ENCODE measurements at places on chromosomes 6 and 20. TPM values are rescaled to one million over a fixed set of nuclear protein-coding genes. Genes with fewer than 3 reads are reported as not detected.

- H3K4me3 ChIP-seq, result no peak overlapping the region
- no peaks in the 10 kb centered on the region for H3K4me1 ChIP-seq
- no peak overlapping the region for H3K27ac ChIP-seq
- H3K27me3 ChIP-seq, result no peaks in the 10 kb centered on the region
- DNase-seq, result no peak
Measured at GRCh38 chr6:64489763-64490162, 854.2 kb downstream of the PHF3 start.

GRCh38 chr20:62345681-62346370, 21.3 kb downstream of the LAMA5 start:
- no peak for DNase-seq
- H3K36me3 ChIP-seq, result no peaks in the 10 kb centered on the region
- H3K27me3 ChIP-seq, result no peaks in the 10 kb centered on the region

DNA sequence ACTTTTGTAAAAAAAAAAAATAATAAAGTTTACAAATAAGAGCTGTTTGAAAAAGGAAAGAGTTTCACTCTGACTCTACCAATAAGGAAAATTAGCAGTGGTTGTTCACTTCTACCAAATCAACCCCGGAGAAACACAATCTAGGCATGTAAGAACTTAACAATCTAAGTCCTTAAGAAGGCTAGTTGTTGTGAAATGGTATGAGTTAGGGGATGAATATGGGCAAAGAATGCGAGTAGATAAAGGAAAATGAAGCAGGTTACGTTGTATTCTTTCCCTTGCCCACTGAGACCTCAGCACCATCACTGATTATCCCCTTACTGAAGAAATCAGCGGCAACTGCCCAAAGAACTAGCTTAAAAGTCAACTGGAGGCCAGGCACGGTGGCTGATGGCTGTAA, 15.4 kb downstream of the MOCS1 start:
- no peak overlapping the region for H3K27ac ChIP-seq
- H3K4me3 ChIP-seq, result no peak overlapping the region
- peaks cover 3% of the 10 kb centered on the region for H3K36me3 ChIP-seq
- H3K27me3 ChIP-seq, result no peaks in the 10 kb centered on the region
- DNase-seq, result no peak

- no peak for DNase-seq
- no peak overlapping the region for H3K27ac ChIP-seq
- H3K27me3 ChIP-seq, result no peaks in the 10 kb centered on the region
- H3K4me3 ChIP-seq, result no peak overlapping the region
Measured at GRCh38 chr6:71706523-71706922, 179.8 kb upstream of the RIMS1 start.

Gene TNXB
- 15.0 TPM for total RNA-seq

Gene ENPP5
- total RNA-seq, result 0.59 TPM

DNA sequence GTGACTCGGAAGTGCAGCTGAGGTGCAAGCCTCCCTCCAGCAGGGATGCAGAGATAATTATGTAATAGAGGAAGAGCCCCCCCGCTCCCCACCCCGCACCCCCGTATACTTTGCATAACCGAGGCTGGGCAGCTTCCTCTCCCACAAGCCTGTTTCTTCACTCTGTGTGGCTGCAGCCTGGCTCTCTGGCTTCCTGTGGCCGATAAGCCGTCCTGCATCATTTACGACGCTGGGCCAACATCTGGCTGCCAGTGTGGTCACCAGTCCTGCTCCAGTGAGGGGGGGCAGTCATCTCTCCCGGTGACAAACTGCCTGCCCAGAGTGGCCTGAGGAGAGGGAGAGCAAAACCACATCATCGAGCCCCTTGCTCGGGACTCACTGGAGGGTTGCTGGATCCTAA, 59.2 kb downstream of the RBM38 start:
- H3K27ac ChIP-seq, result no peak overlapping the region
- DNase-seq, result peak; percentile 28
- H3K27me3 ChIP-seq, result no peaks in the 10 kb centered on the region
- H3K4me3 ChIP-seq, result peak overlapping the region; percentile 19
- H3K36me3 ChIP-seq, result no peaks in the 10 kb centered on the region

Gene RFX6
- total RNA-seq, result not detected

Gene C20orf144
- 0.17 TPM for total RNA-seq

DNA sequence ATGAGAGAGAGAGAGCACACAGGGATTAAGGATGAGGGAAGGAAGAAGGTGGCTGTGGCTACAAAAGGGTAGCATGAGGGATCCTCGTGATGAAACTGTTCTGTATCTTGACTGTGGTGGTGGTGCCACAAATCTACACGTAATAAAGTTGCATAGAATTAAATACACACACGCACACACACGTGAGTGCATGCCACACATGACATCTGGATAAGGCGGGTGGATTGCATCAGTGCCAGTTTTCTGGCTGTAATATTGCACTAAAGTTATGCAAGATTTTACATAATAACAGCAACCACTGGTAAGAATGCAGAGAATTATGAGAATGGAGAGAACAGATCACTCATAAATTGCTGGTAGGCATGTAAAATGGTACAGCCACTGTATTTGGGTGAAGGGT, 16.9 kb upstream of the STK35 start:
- H3K36me3 ChIP-seq, result no peaks in the 10 kb centered on the region
- H3K27ac ChIP-seq, result no peak overlapping the region
- no peak overlapping the region for H3K4me3 ChIP-seq
- no peaks in the 10 kb centered on the region for H3K4me1 ChIP-seq

DNA sequence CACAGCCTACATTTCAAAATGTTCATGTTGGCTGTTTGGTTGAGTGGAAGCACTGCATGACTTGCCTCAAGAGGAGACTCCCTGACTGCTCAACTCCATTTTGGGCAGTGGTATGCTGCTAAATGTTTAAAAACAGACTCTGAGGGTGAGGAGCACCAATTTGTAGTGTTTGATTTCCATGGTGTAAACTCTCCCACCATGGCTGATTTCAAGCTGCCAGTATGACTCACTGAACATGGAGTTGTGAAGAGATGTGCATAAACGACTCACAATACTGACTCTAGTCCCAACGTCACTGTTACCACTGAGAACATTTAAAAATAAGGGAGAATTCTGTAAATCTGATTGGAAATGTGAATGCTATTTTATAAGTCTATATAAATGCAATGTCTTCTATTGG, 70.4 kb downstream of the BACH2 start:
- no peak overlapping the region for H3K4me3 ChIP-seq
- H3K27ac ChIP-seq, result peak overlapping the region; percentile 24
- no peaks in the 10 kb centered on the region for H3K36me3 ChIP-seq
- no peaks in the 10 kb centered on the region for H3K27me3 ChIP-seq
- peaks cover 66% of the 10 kb centered on the region for H3K4me1 ChIP-seq

DNA sequence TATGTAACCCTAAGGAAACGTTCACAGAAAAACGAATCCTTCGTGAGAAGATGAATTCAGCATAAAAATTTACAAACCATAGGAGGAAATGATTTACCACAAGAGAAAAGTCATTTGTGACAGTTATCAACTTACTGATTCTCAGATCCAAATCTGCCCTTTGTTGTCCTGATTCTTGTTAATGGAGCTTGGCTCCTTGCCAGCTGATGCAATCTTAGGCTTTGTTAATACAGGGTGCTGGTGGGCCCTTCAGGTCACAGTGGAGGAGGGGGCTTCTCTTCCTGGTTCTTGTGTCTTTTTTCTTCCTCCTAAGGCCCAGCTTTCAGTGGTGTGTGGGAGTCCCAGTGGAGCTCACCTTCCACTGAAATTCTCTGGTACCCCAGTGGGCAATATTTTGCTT, 108.4 kb upstream of the MAP3K7 start:
- no peak for DNase-seq
- H3K36me3 ChIP-seq, result no peaks in the 10 kb centered on the region
- H3K27me3 ChIP-seq, result no peaks in the 10 kb centered on the region
- no peaks in the 10 kb centered on the region for H3K4me1 ChIP-seq
- no peak overlapping the region for H3K27ac ChIP-seq

Gene FOXF2
- total RNA-seq, result not detected

DNA sequence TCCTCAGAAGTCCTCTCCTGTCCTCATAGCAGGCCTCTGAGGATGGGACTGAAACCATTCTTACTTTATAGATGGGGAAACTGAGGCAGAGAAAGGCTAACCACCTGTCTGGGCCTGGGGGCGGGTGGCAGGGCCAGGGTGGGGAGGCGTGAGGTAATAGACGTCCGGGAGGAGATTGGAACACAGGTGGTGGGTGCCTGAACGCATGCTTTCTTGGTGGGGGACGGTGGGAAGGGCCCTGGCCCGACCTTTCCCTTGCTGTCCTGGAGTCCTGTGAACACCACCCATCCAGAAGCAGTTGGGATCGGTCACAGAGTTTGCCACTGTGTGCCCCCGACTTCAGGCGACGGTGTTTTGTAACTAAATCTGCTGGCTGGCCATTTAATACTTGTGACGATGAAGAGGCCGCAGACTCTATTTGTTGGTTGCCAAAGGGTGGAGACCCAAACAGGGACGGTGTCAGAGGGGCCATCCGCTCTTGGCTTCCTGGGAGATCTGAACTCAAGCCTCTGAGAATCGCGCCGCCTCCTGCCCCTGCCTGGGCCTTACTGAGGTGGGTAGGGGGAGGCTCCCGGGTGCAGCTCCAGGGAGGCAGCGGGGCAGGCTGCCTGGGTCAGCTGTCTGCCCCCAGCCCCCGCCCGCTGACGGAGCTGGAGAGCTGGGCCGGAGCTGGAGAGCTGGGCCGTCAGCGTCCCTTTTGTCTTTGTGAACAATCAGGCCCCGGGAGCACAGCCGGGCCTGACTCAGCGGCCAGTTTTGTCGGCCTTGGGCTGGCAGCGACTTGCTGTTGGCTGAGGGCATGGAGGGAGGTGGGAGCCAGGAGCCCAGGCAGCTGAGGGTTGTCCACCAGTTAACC, 4.1 kb downstream of the RBM38 start:
- no peak overlapping the region for H3K4me3 ChIP-seq
- peaks cover 78% of the 10 kb centered on the region for H3K4me1 ChIP-seq
- peaks cover 28% of the 10 kb centered on the region for H3K36me3 ChIP-seq

- no peak overlapping the region for H3K27ac ChIP-seq
- no peaks in the 10 kb centered on the region for H3K27me3 ChIP-seq
- H3K4me3 ChIP-seq, result no peak overlapping the region
- no peaks in the 10 kb centered on the region for H3K36me3 ChIP-seq
- no peak for DNase-seq
Measured at GRCh38 chr20:33013701-33014326, 6.3 kb downstream of the BPIFB2 start.

Gene HLA-DPB1
- 13.7 TPM for total RNA-seq

DNA sequence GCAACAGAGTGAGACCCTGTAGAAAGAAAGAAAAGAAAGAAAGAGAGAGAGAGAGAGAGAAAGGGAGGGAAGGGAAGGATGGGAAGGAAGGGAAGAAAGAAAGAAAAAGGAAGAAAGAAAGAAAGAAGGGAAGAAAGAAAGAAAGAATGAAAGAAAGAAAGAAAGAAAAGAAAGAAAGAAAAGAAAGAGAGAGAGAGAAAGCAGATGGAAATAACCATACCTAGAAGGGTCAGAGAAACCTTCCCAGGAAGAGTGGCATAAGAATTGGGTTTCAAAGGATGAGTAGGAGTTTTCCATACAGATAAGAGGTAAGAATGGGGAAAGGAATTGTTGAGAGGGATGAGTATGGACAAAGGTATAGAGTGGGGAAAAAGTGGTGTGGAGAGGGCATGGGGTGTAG, 54.6 kb upstream of the SLC32A1 start:
- peaks cover 4% of the 10 kb centered on the region for H3K27me3 ChIP-seq
- H3K27ac ChIP-seq, result no peak overlapping the region
- H3K4me3 ChIP-seq, result no peak overlapping the region

GRCh38 chr6:91646649-91647048, 1059.8 kb upstream of the MAP3K7 start:
- no peaks in the 10 kb centered on the region for H3K27me3 ChIP-seq
- no peak overlapping the region for H3K4me3 ChIP-seq
- no peaks in the 10 kb centered on the region for H3K4me1 ChIP-seq
- H3K27ac ChIP-seq, result no peak overlapping the region
- no peaks in the 10 kb centered on the region for H3K36me3 ChIP-seq
- no peak for DNase-seq
